ENCODE measurements at places on chromosomes 5 and 9. TPM values are rescaled to one million over a fixed set of nuclear protein-coding genes. Genes with fewer than 3 reads are reported as not detected.

- no peak for DNase-seq
Observed at GRCh38 chr5:107135391-107135790, 535.3 kb downstream of the EFNA5 start.

DNA sequence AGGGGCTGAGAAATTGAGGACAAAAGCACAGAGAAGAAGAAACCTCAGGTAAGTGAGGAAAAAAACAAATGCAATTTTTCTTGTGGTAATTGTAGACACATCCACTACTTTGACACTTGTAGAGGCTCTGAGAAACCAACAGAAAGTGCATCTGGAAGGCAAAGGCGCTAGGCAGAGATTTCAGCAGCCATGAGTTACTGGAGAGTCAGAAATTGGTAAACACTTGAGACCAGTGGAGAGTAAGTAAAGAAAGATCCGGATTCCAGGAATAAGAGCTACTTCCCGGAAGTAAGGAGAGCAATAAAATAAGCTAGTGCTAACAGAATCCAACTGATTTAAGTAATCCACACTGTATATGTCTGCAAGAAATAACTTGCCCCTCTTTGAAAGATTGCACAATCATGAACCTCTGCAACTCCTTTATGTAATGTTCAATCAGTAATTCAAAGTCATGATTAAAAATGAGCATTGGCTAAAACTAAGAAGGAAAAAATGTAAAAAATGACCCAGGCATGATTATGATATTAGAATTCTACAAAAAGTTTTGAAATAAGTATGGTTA lies 382.1 kb downstream of the CDH18 start:
- no peak for DNase-seq

DNA sequence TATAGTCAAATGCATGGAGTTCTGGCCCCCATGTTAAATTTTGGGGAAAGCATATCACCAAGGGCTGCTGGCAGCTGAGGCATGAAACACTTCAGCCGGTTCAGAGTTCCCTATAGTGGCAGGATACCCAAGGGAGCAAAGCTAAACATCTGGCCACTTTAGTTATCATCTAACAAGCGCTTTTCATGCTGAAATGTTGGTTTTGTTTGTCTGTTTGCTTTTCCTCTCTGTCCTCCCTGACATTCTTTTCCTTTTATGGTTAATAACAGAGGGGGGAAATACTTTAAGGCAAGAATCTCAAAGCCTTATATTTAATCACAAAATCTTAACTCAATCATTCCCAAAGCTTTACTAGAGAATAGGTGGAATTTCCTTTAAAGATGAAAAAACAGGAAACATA lies 11.9 kb downstream of the APBA1 start:
- no peak for DNase-seq

DNA sequence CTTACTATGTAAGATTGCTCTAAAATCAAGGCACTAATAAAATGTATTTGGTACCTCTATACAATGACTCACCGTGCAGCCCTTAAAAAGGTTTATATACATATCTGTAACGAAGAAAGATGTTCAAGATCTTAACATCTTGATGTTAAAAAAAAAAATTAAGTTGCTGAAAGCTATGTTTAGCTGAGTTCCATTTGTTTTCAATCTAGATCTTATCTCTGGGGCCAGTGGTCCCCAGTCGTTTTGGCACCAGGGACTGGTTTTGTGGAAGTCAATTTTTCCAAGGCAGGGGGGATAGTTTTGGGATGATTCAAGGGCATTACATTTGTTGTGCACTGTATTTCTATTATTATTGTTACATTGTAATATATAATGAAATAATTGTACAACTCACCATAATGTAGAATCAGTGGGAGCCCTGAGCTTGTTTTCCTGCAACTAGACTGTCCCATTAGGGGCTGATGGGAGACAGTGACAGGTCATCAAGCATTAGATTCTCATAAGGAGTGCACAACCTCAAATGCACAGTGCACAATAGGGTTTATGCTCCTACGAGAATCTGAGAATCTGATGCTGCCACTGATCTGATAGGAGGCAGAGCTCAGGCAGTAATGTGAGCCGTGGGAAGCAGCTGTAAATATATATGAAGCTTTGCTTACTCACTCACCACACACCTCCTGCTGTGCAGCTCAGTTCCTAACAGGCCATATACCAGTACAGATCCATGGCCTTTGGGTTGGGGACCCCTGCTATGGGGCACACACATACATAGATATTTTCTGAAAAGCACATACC lies 27.6 kb upstream of the TSLP start:
- DNase-seq, result no peak

NR2F1-AS1 gene
- total RNA-seq, result not detected

IL13 gene
- 6.5 TPM for total RNA-seq

TTC33 gene
- 21.4 TPM for total RNA-seq

COL15A1 gene
- total RNA-seq, result 0.07 TPM

All from activated CD8-positive, alpha-beta T cell treated with anti-CD3 and anti-CD28 coated beads for 36 hours (primary cell).